ENCODE measurements at places on chromosomes 2 and 18. TPM values are rescaled to one million over a fixed set of nuclear protein-coding genes. Genes with fewer than 3 reads are reported as not detected.

Gene SERPINB11
- not detected for total RNA-seq

- H3K4me3 ChIP-seq: no peak overlapping the region
- peaks cover 2% of the 10 kb centered on the region for H3K4me1 ChIP-seq
- no peak overlapping the region for H3K27ac ChIP-seq
- no peak for DNase-seq
Measured at GRCh38 chr2:119699016-119699606, 20.1 kb downstream of the TMEM177 start.

DNA sequence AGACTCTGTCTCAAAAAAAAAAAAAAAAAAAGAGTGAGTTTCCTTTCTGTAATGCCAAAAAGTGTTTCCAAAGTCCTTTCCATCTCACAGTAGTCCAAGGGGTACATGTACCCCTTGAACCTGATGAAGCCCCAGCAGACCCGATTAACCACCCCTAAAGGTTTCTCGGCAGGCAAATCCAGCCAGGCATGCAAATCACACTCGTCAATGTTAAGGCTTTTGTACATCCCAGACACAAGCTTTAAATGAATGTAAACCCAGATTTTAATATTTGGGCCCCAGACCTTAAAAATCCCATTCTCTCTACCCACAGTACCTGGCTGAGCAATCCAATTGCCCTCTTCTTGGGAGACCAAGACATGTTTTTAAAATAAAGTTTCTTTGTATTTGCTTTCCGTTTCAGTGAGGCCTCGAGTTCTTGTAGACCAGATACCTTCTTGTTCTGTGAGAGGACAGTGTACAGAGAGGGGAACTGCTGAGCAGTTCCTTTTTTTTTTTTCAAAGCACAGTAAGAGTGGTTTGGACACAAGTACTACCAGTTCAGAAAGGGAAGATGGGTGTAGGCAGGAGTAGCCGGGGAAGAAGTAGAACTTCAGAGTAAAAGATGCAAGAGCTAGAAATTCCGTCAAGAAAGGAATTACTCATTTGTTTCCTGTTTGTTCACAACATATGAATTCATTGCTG lies at the start of gene NLRC4:
Gene NLRC4 (minus strand): TSS at position 465 of the 684 bp plus-strand sequence. CDS start 8,111 bp downstream, outside the sequence.
- H3K27me3 ChIP-seq: no peaks in the 10 kb centered on the region
- no peak for DNase-seq
- H3K36me3 ChIP-seq: no peaks in the 10 kb centered on the region
- H3K27ac ChIP-seq: peak within 1 kb of the TSS; percentile 41
- H3K4me3 ChIP-seq: peak within 1 kb of the TSS; percentile 14
- peaks cover 4% of the 10 kb centered on the region for H3K4me1 ChIP-seq

DNA sequence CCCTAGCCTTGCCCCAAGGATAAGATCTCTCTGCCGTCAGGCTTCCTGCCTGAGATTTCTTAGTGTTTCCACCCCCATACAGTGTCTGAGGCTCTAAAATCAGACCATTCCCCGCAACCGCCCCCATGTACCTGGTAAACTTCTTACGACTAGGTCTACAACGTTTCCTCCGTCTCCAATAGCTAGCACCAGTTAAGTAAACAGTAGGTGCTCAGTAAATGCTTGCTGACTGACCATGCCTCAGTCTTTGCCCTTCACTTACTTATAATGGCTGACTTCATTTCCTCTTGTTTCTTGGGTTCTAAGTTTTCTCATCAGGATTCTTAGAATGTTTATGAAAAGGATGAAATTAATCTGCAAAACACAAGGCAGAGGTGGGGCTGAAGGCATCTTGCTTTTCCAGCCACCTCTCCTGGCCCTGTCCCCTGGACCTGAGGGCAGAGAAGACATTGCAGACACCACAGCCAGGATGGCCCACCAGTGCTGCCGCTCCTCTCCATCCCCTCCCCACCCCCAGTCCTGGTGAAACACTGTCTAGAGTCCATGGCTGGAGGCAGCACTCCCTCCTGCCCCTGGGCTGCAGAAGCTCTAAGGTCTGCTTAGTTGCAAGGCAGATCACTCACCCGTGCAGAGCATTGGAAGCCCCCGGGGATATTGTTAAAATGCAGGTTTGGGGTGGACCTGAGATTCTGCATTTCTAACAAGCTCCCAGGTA lies 16.9 kb downstream of the TMEM37 start:
- peaks cover 17% of the 10 kb centered on the region for H3K27me3 ChIP-seq
- no peaks in the 10 kb centered on the region for H3K36me3 ChIP-seq
- H3K27ac ChIP-seq: no peak overlapping the region
- H3K4me1 ChIP-seq: no peaks in the 10 kb centered on the region

- H3K27me3 ChIP-seq: no peaks in the 10 kb centered on the region
- H3K4me1 ChIP-seq: peaks cover 24% of the 10 kb centered on the region
- peaks cover 29% of the 10 kb centered on the region for H3K36me3 ChIP-seq
Measured at GRCh38 chr2:234357666-234358065, 139.2 kb downstream of the ARL4C start.

DNA sequence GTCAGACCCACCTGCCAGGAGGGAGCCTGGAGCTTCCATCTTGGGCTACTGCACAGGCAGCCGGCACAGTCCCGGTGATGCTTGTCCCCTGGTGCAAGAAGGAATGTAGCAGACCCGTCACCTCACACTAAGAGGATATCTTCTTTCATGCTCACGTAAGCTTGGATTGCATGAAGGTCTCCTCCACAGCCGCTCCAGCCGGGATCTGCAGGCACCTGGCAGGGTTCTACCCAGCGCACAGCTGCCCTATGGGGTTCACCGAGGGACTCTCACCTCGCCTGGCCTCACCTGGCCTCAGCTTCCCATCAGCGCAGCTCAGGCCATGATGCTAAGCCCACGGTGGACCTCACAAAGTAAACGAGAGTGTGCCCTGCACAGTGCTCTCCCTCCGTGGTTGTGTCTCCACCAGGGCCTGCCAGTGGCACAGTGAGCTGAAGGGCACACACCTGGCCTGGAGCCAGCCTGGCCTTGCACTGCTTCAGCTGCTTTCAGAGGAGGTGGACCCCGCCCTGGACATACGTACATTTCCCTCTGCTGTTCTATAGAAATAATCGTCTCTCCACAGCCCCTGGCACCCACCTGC lies 239.1 kb downstream of the SEPTIN10 start:
- no peak overlapping the region for H3K4me3 ChIP-seq
- peak; percentile 38 for DNase-seq
- H3K36me3 ChIP-seq: no peaks in the 10 kb centered on the region
- H3K27ac ChIP-seq: no peak overlapping the region

DNA sequence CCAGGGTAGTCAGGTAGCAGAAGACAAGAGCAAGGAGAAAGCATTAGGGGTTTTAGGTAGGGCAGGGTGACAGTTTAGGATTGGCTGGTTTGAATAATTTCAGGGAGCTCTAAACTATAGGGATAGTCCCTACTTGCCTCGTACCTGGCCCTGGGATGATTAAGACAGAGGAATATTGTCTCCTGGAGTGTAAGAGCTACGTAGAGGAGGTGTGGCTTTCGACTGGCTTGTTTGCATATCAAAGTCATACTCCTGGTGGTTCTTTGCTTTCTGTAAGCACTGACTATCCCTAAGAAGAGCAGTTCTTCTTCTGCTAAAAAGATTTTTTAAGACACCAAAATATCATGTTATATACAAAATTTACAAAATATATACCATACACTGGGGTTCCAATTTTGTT lies 1867.4 kb downstream of the SUCLG1 start:
- no peaks in the 10 kb centered on the region for H3K36me3 ChIP-seq
- H3K4me3 ChIP-seq: no peak overlapping the region
- no peaks in the 10 kb centered on the region for H3K4me1 ChIP-seq
- no peak for DNase-seq
- no peak overlapping the region for H3K27ac ChIP-seq

DNA sequence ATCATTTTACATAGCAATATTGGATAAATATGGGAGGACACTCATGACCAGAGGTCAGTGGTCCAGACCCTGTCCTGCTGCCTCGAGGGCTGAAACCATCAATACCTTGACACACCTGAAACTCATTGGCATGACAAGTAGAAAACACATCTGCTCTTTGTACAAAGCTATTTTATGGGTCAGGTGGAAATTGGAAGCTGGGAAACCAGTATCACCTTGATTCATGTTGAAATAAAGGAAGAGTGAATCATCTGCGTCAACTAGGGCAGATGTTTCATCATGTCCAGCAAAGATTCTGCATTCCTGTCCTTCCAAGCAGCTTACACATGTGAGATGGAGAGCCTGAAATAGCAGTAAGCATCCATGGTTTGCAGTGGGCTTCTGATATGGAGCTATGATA lies 80.0 kb upstream of the ERBB4 start:
- no peaks in the 10 kb centered on the region for H3K27me3 ChIP-seq
- no peak overlapping the region for H3K4me3 ChIP-seq
- no peaks in the 10 kb centered on the region for H3K4me1 ChIP-seq
- H3K36me3 ChIP-seq: no peaks in the 10 kb centered on the region
- no peak overlapping the region for H3K27ac ChIP-seq
- DNase-seq: no peak

DNA sequence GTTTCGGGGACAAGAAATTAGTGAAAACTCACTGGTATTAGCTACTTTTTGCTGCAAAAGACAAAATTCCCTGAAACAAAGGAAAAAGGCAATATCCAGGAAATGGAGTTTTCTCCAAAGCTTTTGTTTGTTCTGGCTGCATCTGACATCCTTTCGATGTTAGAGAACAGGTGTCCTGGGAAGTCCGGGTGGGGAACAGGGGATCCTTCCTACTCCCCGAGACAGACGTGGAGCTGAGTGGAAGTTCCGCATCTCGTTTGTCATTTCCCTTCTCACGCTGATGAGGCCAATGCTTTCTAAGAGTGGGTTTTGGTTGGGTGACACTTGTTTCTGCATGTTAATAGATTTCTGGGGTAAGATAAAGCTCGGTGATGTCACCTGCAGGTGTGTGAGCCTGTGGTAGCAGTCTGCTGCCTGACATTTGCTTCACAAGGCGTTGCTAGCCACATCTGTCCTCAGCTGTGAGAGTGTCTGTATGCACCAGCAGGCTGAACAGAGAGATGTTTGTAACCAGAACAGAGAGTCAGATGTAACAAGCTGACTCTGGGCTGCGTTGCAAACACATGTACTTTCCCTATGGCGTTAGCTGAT lies 125.9 kb downstream of the ACOXL start:
- H3K36me3 ChIP-seq: peaks cover 2% of the 10 kb centered on the region
- peak; percentile 87 for DNase-seq
- H3K27me3 ChIP-seq: peaks cover 45% of the 10 kb centered on the region

DNA sequence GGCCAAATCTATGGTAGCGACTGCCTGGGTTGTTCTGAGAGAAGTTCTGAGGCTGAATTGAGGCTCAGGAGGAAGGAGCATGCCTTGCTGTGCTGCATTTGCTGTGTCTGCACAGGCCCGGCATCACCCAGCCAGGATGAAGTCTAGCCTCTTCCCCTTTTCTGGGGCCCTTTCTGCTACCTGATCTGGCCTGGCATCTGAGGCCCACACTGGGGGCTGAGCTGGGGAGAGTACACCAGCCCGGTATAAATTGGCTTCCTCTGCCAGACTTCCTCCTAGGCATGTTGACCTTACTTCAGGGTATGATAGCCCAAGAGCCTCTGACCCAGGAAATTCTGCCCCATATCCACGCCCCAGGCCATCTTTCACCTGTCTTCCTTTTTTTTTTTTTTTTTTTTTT lies 30.0 kb downstream of the MRPL35 start:
- no peaks in the 10 kb centered on the region for H3K36me3 ChIP-seq
- DNase-seq: no peak
- H3K4me1 ChIP-seq: peaks cover 12% of the 10 kb centered on the region
- H3K27ac ChIP-seq: no peak overlapping the region

Gene CTAGE1
- total RNA-seq: not detected

- no peak for DNase-seq
- H3K27ac ChIP-seq: no peak overlapping the region
- H3K27me3 ChIP-seq: peaks cover 3% of the 10 kb centered on the region
- H3K36me3 ChIP-seq: no peaks in the 10 kb centered on the region
Measured at GRCh38 chr2:20186078-20186854, 38.7 kb downstream of the SDC1 start.

Gene HDLBP
- total RNA-seq: 232 TPM

- no peak for DNase-seq
- no peak overlapping the region for H3K4me3 ChIP-seq
- H3K36me3 ChIP-seq: no peaks in the 10 kb centered on the region
- no peaks in the 10 kb centered on the region for H3K4me1 ChIP-seq
Measured at GRCh38 chr2:60540074-60540473, 13.4 kb downstream of the BCL11A start.

Gene SLC9A4
- total RNA-seq: 0.05 TPM

Gene KATNAL2
- 0.45 TPM for total RNA-seq

DNA sequence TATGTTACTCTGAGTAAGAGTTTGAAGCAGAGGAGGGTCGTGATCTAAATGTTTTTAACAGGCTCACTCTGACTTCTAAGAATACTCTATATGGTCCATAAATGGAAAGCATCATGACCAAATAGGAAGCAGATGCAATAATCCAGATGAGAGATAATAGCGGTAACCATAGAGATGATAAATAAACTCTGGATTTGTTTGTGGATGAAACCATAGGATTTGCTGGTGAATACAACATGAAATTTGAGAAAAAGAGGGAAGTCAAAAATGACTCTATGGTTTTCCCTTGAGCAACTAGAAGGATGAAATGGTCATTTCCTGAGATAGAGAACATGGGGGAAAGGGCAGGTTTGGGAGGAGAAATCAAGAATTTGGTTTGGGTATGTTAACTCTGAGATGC lies 3.9 kb downstream of the HEATR5B start:
- no peaks in the 10 kb centered on the region for H3K27me3 ChIP-seq
- H3K4me3 ChIP-seq: peak overlapping the region; percentile 9
- H3K4me1 ChIP-seq: peaks cover 43% of the 10 kb centered on the region
- peak overlapping the region; percentile 74 for H3K27ac ChIP-seq

DNA sequence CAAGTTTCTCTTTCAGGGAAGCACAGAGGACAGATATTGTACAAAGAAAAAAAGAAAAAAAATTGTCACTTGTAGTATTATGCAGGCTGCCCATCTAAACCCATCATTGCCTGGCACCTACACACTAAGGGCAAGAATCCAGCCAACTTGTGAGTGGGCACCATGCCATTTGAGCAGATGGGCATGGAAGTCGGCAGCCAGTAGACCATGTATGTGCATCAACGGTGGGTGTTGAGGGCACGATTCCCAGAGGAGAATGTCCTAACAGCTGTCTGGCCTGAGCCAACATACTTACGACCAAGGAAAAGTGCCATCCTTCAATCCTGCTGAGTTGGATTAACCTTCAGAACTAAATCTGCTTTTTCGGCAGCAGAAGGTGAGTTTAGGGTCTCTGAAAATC lies 63.9 kb downstream of the ARHGAP15 start:
- H3K4me3 ChIP-seq: no peak overlapping the region
- peaks cover 35% of the 10 kb centered on the region for H3K36me3 ChIP-seq
- no peak for DNase-seq

GRCh38 chr2:239168575-239168974 lies 232.2 kb downstream of the HDAC4 start:
- H3K27me3 ChIP-seq: no peaks in the 10 kb centered on the region
- peaks cover 37% of the 10 kb centered on the region for H3K36me3 ChIP-seq
- H3K27ac ChIP-seq: no peak overlapping the region
- DNase-seq: no peak

DNA sequence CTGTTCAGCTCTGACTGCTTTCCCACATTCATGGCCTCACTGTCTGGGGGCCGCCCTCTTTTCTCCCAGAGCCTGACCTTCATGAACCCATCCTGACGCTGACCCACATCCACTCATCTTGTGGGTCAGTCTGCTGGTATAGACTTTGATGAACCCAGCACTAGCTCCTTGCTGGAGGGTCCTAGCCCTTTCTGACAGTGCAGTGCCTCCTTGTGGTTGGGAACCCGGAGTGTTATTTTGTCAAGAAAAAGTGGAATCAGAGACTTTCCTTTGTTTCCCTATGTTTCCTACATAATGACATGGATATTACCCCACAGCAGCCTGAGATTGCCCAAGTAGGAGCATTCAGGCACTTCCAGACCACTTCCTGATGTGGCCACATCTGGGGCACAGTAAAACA lies 19.3 kb upstream of the OSR1 start:
- H3K27ac ChIP-seq: no peak overlapping the region
- H3K4me3 ChIP-seq: no peak overlapping the region
- DNase-seq: no peak
- H3K4me1 ChIP-seq: no peaks in the 10 kb centered on the region
